ENCODE measurements at places on chromosomes 13 and 19.
A peak's percentile ranks its signal among the peaks of the same experiment; 100 is the strongest.

GRCh38 chr19:17863520-17864182 is 3.9 kb downstream of the RPL18A start:
- DNase-seq: no peak

- no peak for DNase-seq
Measured at GRCh38 chr19:43527860-43528622, 1.0 kb upstream of the ETHE1 start.

DNA sequence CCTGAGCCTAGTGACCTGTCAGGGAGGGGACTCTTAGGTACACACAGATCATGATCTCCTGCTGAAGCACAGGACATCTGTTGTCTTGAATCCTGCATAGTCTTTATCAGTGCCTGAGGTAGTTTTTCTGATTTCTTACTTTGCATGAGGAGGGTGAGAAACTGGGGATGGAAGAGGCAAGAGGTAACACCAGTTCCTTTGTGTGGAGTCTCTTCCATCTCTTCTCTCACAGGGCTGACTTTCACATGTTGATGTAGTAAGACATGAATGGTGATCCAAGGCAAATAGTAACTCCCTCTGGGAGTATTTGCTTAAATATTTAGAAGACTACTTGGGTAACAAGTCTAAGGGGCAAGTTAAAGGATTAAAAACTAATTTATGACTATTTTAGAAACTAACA is 9.5 kb downstream of the NBEA start:
- DNase-seq: no peak

GRCh38 chr19:18274781-18275356 is 617 bp upstream of the IQCN start:
- DNase-seq: peak; percentile 91

GRCh38 chr13:51009597-51009996 is 100.0 kb downstream of the RNASEH2B start:
- DNase-seq: no peak

DNA sequence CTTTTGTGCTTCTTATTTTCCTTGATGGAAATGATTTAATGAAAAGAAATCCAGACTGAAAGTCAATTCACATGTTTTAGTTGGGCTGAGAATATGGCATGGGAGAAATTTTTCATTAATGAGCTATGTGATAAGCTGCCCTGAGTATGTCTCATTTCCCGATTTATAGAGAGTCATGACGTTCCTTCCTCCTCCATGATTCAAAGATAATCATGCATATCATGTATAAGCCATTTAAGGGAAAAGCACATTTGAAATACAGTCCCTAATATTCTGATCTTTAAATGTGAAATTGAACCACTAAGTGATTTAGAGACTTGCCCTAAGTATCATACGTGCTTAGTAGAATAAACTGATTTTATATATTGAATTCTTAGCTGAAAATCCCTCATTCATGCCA is 840.9 kb downstream of the PCDH17 start:
- DNase-seq: no peak

DNA sequence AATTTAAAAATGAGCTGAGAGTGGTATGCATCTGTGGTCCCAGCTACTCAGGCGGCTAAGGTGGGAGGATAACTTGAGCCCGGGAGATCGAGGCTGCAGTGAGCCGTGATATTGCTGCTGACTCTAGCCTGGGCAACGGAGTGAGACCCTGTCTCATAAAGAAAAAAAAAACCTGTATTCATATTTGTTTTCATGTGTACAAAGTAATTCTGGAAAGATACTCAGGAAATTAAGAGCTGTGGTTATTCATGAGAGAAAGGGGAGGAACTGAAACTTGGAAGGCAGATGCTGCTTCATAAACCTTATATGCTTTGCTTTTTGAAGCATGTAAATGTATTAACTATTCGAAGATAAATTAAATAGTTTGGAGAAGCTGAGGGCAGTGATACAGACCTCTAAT is 8.8 kb upstream of the RLN3 start:
- DNase-seq: no peak

DNA sequence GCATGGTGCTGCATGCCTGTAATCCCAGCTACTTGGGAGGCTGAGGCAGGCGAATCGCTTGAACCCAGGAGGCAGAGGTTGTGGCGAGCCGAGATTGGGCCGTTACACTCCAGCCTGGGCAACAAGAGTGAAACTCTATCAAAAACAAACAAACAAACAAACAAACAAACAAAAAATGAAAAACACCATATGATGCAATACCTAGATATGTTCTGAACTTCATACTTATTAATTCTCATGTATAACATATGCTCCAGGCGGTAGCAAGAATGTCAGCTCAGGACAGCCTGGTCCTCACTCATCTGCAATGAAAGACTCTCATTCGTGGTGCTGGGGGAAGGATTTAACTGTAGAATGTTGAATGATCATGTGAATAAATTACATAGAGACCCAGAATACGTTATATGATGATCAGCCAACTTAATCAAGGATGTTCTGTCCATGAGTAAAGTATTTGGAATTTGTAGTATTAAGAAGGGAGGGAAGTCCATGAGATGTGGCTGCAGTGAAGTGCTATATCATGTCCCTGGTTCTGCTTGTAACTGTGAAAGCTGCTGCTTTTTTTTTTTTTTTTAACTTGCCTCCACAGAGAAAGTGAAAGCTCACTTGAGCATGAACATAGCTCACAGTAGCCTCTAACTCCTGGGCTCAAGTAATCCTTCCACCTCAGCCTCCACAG is 206.8 kb downstream of the UQCRFS1 start:
- DNase-seq: no peak

DNA sequence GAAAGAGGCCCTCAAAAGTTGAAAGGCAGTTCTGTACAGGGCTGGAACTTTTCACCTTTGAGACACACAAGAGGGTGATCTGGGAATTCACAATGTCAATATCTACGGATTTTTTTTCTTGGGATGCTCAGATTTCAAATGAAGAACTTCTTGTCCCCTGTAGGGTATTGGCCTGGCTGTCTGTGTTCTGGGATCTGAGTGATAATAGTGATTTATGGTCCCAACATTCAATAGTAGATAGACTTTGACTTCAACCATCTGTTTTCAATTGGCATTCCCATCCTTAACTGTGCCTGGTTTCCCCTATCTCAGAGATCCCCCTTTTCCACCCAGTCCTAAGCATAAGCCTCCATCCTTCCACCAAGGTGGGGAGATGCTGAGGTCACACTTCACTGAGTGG is 274.1 kb downstream of the COG6 start:
- no peak for DNase-seq

- no peak for DNase-seq
Measured at GRCh38 chr19:49428547-49429451, 3.6 kb downstream of the GFY start.
